ENCODE measurements at places on chromosomes 6 and 20.

GRCh38 chr6:165219629-165220028 lies 89.8 kb downstream of the C6orf118 start:
- DNase-seq, result no peak

GRCh38 chr6:6590530-6590929 lies 2.0 kb downstream of the LY86 start:
- DNase-seq, result no peak

GRCh38 chr20:51660672-51661608 lies 107.2 kb downstream of the ATP9A start:
- no peak for DNase-seq

- no peak for DNase-seq
These were observed 8.4 kb downstream of the CDKN1A start for GRCh38 chr6:36686668-36687513.

DNA sequence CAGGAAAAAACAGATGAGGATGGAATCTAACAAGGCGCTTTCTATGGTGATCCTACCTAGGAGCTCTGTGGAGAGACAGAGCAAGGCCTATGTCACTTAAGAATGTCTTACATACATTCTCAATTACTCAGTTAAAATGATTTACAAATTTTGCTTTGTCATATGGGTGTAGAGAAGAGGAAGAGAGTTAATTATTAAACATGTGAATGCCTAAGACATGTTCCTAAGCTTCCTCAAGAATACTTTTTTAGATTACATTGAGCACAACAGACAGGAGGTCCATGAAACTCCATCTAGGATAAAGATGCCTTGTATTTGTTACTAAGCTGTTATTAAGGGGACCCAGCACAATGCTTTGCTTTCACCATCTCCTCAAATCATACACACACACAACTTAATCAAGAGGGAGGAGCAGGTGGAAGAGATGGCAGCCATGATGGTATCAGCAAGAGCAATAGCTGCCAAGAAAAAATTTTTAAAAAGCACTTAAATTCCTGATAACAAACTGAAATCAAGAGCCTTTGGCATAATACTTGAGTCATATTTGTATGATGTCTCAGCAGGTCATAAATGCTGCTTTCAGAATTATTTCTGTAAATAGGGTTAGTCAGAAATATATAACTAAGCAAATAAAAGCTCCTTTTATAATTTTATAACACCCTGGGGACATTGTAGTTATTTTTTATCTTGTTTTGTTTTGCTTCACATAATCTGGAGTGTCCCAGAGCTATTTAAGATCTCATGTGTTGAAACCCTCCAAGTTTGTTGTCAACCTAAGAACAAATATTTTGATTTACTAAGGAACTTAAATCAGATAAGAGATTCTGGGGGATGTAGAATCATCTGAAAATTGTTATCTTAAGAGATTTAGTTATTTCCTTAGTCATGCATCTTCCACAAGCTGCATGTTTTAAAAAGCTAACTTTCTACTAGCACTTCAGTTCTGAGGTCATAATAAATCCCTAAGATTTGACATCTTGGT lies 70.0 kb upstream of the CD2AP start:
- DNase-seq, result no peak

DNA sequence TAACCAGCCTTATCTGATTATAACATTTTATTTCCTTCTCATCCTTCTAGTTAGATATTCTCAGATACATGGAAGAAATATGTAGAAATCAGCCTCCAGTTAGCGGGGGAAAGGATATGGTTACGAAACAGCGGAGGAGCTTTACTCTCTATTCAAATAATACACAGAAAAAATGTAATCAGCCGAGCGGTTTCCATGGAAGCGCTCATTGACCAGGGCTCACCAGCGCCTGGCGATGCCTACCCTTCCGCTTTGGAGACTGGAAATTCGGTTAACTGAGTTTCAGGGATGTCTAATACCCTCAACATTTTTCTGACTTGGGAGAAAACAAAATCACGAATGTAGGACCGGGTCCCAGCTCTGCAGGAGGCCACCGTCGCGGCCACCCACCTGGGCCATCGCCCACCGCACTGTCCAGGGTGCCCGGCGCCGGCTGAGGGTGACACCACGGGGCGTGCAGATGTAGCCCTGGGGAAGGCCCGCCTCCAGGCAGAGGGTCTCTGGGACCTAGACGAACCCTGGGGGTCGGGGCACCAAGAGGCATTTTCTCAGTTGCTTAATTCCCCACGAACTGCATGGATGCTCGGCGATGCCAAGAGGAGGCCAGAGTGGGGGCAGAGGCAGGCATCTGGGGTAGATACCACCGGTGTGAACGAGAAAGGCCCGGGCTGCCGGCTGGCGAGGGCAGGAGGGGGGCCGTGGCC lies 1.7 kb downstream of the PRR18 start:
- DNase-seq, result no peak

- DNase-seq, result no peak
These were observed 833.2 kb downstream of the MAFB start for GRCh38 chr20:39855799-39856198.

DNA sequence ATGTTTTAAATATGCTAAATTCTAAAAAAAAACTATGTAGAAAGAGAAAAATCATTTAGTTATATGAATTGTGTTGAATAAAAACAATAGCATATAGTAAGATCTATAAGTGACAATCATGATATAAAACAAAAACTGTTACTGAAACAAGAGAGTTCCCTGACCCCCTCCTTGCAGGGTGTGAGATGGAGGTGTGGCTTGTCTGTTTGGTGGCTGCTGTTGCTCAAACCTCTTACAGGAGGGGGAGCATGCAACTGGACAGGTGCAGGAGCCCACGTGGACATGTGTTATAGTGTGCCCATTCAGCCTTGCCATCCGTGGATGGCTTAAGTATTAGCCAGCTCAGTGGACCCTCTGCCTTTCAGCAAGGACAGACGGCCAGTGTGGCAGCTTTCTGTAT lies 206.7 kb downstream of the MOXD1 start:
- DNase-seq, result no peak

- DNase-seq, result no peak
These were observed 1.2 kb upstream of the SYNJ2 start for GRCh38 chr6:157980288-157981131.

GRCh38 chr6:34273242-34273805 lies 24.5 kb upstream of the SMIM29 start:
- no peak for DNase-seq

- DNase-seq, result no peak
These were observed 105.9 kb upstream of the CARMIL1 start for GRCh38 chr6:25173246-25173645.

DNA sequence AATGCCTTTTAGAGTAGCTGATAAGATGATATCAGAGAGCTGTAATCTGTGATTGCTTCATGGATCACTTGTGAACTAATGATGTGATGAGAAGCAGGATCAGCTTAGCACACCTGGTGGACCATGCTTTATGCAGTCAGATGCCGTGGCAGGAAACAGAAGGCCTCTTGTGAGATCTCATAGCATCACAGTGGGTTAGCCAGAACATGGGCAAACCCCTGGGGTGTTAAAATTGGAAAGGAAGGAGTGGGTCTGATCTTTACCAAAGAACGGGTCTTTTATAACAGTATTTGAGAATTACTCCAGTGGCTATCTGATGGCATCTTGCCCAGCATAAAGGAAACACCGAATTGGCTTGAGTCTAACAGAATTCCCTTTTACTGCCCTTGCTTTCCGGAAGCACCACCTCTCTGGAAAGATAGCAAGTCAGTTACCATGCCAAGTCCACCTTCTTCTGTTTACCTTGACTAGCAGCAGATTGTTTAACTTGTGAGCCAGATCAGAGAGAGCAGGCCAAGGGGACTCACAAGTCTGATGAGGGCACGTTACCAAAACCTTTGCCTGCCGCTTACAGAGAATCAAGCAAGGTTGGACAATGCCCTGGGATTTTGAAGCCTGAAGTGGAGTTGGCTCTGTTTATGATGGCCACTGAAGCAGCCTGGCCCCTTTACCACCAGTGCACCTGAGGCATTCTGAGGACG lies 20.9 kb upstream of the SRF start:
- DNase-seq, result no peak

DNA sequence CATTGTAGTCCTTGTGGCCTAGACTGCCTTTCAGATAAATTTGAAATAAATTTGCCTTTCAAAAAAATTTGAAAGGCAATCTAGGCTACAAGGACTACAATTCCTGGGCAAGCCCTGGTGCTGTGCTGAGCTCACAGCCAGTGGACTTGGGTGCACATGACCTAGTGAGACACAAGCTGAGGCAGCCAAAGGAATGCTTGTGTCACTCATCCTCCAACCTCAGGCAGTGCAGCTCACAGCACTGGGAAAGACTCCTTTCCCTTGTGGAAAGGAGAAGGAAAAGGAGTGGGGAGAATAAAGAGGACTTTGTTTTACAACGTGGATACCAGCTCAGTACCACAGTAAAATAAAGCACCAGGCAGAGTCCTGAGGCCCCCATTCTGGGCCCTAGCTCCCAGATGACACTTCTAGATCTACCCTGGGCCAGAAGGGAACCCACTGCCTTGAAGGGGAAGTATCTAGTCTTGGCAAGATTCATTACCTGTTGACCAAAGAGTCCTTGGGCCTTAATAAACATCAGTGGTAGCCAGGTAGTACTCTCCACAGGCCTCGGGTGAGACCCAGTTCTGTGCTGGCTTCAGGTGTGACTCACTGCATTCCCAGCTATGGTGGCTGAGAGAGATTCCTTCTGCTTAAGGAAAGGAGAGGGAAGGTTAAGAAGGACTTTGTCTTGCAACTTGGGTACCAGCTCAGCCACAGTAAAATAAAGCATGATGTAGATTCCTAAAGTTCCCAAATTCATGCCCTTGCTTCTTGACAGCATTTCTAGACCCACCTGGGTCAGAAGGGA lies 659.7 kb upstream of the FLRT3 start:
- DNase-seq, result no peak

DNA sequence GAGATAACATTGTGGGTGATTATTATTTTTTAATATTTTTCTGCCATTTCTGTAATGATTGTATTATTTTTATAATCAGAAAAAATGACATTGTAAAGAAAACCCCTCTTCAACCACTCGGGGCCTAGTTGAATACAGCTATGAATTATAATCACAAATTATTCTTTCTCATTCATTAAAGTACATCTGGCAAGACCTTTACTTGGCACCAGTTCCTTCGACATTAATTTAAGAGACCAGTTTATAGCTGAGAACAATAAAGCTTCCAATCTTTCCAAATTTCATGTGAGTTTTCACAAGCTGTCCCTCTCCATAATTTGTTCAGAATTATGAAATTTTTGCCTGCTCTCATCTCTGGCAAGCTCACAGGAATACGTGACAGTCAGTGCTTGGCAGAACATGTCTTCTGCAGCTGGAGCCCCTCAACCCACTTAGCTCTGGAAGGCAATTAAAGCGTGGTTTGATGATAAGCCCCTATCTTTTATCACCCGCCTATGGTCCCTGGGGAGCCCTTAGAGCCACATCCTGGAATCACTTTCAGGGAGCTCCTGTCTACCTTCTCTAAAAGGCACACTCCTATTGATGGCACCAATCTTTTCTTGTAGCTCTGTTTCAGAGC lies 237.2 kb upstream of the PRND start:
- no peak for DNase-seq

DNA sequence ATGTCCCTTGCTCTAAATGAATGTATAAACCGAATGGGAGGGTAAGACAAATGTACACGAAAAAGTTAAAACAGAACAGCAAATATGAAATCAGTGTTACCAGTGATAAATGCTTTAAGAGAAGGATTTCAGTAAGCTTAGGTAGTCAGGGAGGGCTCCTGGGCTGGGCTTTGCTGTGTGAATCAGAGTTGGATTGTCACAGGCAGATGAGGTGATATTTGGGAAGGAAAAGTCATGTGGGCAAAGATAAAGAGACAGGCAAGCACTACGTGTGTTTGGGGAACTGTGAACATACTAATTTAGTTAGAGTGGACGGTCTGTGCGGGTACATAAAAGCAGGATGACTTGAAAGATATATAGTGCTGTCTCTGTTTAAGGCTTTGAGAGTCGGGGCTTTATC lies 114.8 kb downstream of the CRYBG1 start:
- DNase-seq, result no peak

- no peak for DNase-seq
These were observed 21.7 kb downstream of the ELOVL5 start for GRCh38 chr6:53327017-53327395.

DNA sequence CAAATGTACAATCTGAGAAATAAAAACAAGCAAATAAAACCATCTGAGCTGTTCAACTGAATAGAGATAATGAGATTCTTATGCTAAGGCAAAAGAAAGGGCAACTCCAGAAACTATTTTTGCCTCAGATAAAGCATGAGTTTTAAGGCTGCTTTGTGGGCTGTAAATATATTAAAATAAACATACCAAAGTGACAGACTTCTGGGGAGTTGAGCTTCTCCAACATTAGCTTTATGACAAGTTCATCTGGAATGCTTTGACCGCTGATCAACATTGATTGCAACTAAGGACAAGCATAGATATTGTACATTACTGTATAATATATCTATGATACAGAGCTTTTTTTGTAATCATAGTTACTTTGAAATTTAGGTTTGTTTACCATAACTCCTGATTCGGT lies 19.3 kb downstream of the AK9 start:
- DNase-seq, result no peak

DNA sequence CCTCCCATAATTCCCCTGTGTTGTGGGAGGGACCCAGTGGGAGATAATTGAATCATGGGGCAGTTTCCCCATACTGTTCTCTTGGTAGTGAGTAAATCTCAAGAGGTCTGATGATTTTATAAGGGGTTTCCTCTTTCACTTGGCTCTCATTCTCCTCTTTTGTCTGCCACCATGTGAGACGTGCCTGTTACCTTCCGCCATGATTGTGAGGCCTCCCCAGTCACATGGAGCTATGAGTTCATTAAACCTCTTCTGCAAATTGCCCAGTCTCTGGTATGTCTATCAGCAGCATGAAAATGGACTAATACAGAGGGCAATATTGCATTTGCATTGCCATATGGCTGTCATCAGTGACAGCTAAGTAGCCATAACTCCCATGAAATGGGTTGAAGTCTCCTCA lies 63.2 kb downstream of the ZNF217 start:
- DNase-seq, result no peak

- DNase-seq, result no peak
These were observed 191.6 kb upstream of the SNX9 start for GRCh38 chr6:157631412-157631811.

GRCh38 chr6:55778705-55779104 lies 96.7 kb downstream of the BMP5 start:
- DNase-seq, result no peak
